ENCODE measurements at places on chromosomes 2 and 18. TPM values are rescaled to one million over a fixed set of nuclear protein-coding genes. Genes with fewer than 3 reads are reported as not detected.
A peak's percentile ranks its signal among the peaks of the same experiment; 100 is the strongest.

DNA sequence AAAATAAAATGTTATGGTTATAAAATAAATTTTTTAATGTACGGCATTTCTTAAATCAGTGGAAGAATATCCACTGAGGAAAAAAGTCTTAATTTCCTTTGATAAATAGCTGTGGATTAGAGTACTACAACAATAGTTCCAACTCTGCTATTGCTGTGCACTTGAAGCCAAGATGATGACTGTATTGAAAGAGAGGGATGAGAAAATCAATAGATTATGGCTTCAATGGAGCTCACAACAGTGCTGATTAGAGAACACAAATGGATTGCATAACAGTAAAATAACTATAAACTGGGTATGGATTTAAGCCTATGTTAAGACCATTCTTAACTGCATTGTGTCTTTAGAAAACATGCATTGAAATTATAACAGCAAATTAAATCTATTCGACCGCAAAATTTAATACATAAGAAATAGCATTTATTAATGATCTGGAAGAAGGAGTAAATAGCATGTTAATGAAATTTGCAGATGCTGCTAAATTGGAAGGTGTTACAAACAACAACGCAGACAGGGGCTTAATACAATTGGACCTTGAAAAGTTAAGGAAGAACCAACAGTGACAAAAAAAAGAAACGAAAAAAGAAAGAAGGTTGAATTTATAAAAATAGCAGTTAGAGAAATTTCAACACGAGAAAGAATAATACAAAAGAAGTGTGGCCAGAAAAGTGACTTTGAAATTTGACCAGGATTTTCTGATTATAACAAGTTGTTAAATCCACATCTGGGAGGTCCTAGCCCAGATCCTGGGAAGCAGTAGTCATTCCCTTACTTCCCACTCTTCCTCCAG, 8.6 kb upstream of the MAP3K20 start:
- no peak for DNase-seq

- no peak for DNase-seq
Observed at GRCh38 chr18:3872641-3873040, 422.7 kb downstream of the TGIF1 start.

DNA sequence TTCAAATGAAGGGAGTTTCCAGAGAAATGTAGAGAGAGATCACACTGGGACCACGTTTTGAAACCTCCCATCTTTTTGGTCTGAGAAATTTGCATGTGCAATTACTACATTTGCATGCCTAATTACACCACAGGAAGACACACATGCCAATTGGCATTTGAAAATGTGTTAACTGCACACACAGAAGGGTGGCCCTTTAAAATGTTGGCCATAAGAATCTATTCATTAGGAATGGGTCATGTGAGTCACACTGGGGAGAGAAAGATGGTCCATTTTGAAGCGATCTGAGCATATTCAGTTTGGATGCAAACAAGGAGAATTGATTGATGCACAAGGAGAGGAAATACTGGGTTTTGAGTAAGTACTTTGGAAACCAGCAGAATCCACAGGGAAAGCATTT, 1407.1 kb upstream of the ACVR2A start:
- DNase-seq: no peak

DNA sequence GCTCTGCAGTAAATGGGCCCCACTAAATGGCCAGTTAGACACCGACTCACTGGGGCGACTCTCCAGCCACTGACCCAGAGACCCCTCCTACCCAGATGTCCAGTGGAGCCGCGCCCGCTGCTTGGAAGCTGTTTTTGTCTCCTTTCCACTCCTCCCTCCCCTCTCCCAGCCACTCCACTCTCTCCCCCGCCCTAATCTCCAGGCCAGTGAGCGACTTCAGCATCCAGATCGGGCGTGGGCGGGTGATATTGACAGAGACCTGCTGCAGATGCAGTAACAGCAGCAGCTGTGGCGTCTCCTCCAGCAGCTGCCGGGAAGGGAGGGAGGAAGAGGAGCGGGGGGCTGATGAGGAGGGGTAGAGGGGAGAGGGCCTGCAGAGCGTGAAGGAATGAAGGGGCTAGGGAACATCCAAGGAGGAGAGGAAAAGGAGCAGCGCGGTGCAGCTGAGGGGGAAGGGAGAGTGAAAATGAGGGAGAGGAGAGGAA, at the start of gene SCN7A:
Gene SCN7A (minus strand): TSS at position 110 of the 485 bp plus-strand sequence. CDS start 16,553 bp downstream, outside the sequence.
- DNase-seq: peak; percentile 35

- no peak for DNase-seq
Observed at GRCh38 chr2:39782591-39782990, 3.5 kb upstream of the THUMPD2 start.

- DNase-seq: no peak
Observed at GRCh38 chr2:208294482-208295024, 28.5 kb downstream of the PIKFYVE start.

DNA sequence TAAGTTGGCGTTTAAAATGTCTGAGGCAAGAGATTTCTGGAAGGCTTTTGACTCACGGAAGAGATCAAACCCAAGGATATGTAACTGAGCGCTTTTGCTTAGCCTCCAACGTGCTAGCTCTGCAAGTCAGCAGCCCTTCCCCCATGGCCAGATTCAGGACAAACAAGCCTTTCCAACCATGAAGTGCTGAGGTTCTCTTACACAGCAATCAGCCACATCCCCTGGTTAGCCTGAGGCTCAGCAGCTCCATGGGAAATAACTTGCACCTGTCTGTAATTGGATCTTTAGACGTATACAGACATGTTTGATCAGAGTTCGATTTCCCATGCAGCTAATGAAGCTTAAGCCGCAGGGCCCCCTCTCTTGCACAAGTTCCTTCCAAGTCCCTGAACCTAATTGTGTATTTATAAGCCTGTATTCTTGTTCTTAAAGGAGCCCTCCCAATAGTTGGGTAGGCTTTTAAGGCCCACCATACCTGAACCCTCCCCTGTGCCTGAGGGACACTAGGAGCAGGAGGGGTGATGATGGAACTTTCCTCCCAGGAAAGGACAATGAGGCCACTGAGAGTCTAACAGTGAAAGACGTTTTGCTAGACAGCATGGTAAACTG, 2.1 kb upstream of the TMEM131 start:
- DNase-seq: no peak

DNA sequence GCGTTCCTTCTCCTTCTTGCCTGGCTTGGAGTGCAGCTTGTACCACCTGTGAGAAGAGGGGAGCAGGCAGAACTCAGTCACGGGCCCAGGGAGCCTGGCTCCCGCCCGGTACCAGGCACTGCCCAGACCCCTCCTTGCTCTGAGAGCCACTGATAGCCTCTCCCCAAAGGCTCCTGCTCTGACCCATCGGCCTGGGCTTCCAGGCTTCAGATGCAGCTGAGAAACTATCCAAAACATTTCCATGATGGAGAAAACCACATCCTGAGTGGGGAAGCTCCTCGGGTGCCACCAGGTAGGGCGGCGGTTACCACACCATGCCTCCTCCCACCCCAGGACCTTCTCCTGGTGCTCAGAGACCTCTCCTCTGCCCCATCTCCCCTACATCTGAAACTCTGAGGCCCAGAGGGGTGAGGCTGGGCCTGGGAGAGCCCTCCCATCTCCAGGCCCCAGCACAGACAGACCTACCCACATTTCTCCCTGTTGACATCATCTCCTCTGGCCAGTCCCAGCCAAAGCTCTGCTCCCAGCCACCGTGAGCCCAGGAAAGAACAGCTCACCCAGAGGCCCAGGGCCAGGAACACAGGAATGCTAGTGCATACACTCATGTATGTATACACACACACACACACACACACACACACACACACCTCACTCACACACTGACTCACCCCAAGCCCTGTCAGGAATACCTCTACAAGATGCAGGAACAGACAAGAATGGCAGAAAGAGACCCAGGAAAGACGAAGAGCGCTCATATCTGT, 17.9 kb upstream of the SFXN5 start:
- DNase-seq: no peak

- no peak for DNase-seq
Observed at GRCh38 chr2:175690113-175690837, 311.8 kb downstream of the LNPK start.

DNA sequence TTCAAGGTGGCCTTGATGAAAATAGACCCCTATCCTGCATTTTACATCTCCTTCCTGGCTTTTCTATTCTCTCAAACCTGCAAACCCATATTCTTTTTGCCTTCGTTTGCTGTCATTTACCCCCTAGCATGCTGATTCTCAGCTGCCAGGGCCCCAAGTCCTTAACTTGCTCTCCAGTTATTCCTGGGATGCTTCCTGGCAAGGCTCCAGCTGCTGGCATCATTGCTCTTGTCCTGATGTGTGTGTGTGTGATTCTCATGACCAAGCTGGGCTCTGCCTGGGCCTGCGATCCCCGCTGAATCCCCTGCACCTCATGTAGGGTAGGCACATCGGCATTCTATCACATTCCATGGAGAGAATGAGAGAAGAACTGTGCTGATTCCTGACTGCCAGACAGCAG, 11.9 kb downstream of the NPAS2 start:
- DNase-seq: no peak

- no peak for DNase-seq
Observed at GRCh38 chr18:11517704-11518103, 91.7 kb upstream of the SLC35G4 start.

- DNase-seq: no peak
Observed at GRCh38 chr18:59423259-59423658, 64.2 kb upstream of the LMAN1 start.

DNA sequence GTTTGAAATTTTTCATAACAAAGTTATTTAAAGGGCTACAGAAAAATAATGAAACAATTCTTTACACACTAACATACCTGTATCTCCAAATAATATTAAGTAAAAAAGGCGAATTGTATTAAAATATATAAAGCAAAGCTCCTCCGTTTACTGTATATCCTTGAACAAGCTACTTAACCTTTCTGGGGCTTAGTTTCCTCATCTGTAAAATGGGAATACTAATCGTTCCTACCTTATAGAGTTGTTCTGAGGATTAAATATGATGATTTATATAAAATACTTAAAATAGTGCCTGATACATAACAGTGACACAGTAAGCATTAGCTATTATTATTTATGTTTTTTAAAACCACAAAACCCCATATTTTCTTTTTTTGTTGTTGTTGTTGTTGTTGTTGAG, 13.3 kb downstream of the SLC25A12 start:
- no peak for DNase-seq

DNA sequence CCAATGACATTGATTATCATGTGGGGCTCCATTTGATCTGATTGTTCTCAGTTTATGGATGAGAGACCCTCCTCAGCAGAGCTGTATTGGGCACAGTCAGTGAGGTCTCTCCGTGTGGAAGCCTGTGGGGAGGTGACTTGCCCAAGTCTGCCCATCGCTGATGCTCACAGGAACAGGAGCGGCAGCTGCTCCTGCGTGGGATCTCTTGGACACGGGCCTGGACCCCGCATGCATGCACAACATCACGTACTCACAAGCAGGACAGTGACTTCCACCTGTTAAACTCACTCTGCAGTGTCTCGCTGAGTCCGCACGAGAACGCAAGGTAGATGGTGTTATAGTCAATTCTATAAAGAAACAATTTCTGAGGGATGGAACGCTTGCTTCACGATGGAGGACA, 55.0 kb downstream of the KCNF1 start:
- no peak for DNase-seq

- no peak for DNase-seq
Observed at GRCh38 chr2:106059416-106060065, 134.6 kb downstream of the UXS1 start.

- no peak for DNase-seq
Observed at GRCh38 chr18:25350489-25351251, 1.3 kb downstream of the ZNF521 start.

DNA sequence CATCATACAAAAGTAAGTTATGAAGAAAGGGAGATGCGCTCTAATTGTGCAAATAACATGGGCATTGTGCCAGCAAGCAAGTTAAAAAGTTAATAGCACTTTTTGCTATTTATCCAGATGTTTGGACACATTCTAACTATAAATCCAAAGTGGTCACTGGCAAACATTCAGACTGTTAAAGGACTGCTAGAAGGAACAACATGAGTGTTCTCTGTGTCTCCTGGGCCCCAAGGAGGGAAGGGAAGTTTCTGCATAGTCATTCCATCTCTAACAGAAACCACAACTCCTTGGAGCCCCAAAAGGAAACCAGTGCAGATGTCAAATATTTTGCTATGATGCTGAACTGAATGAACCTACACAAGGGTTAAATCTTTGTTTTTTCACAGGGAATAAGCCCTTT, 213.3 kb upstream of the HNRNPA3 start:
- DNase-seq: no peak

- no peak for DNase-seq
Observed at GRCh38 chr2:31075941-31076590, 62.2 kb downstream of the GALNT14 start.

DNA sequence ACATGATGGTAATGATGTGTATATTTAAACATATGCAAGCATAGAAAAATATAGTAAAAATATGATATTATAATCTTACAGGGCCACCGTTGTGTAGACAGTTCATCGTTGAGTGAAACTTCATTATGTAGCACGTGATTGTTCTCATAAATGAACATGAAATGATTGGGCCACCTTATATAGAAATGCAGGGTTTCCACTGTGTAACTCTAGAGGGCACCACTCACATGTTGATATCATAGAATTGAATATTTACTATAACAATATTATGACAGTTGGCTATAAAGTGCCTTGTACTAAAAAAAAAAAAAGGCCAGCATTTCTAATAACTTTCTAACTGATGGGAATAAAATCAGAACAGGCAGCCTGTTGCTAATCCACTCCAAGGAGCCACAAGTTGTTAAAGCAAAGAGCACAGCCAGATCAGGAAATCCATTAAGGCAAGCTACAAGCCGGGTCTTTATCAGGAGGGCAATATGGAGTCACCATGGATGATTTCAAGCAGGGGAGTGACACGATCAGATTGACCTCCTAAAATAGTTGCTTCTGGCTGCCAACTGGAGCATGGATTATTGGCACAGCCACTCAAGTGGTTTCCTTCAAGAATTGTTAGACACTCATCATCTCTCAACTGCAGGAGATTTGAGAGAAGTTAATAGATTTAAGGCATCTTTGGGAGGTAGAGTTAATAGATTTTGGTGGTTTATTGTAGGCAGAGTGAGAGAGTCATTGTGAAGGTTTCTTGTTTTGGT, 16.7 kb downstream of the IL1F10 start:
- no peak for DNase-seq

DNA sequence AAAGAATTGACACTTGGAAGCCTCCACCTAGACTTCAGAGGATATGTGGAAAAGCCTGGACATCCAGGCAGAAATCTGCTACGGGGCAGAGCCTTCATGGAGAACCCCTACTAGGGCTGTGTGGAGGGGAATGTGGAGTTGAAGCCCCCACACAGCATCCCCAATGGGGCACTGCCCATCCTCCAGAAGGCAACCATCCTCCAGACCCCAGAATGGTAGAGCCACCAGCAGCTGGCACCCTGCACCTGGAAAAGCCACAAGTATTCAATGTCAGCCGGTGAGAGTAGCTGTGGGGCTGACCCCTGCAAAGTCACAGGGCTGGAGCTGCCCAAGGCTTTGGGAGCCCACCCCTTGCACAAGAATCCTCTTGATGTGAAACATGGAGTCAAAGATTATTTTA, 53.6 kb upstream of the SNTG2 start:
- no peak for DNase-seq

GRCh38 chr2:48448274-48449061, 81.5 kb upstream of the STON1 start:
- DNase-seq: no peak

ALLC gene
- total RNA-seq: not detected

NEU2 gene
- not detected for total RNA-seq

SLC16A14 gene
- not detected for total RNA-seq

GKN2 gene
- 37.7 TPM for total RNA-seq

ASB1 gene
- total RNA-seq: 25.5 TPM

CKAP2L gene
- total RNA-seq: 2.0 TPM

HOXD4 gene
- total RNA-seq: not detected

COL3A1 gene
- 508 TPM for total RNA-seq

RPRM gene
- not detected for total RNA-seq

RNF125 gene
- 5.6 TPM for total RNA-seq

MXD1 gene
- total RNA-seq: 94.3 TPM

Measured in upper lobe of left lung (tissue), 6 donors.